Activated T-helper 9 cell treated with anti-CD3 and anti-CD28 coated beads, Interleukin-2, amount 50 U/mL, for 16 hours (primary cell): ENCODE measurements at places on chromosomes 5 and 9.

DNA sequence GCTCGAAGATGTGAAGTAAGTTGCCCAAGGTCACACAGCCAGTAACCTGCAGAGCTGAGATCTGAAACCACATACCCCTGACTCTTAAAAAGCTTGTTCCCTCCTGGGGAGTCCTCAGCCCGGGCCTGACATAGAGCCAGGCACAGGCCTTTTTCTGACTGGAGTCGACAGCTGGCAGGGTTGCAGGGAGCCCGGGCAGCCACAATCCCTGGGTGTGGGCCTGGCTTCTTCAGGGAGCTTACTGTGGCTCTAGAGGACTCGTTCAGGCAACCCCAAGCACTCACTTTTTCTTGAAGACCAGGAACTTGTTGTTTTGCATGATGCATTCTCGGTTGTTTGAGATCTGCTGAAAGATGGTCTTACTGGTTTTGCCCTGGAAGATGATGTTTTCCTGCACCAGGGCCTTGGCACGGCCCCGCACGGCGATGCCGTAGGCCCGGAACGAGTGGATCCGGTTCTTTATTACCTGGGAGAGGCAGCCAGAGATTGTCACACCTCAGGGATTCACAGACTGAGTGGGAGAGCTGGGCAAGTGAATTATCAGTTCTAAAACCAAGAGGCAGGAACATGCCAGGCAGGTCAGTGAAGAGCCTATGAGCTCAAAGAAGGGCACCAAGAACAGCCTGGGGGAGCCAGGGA is 30.0 kb downstream of the POLR1E start:
- no peak for DNase-seq

DNA sequence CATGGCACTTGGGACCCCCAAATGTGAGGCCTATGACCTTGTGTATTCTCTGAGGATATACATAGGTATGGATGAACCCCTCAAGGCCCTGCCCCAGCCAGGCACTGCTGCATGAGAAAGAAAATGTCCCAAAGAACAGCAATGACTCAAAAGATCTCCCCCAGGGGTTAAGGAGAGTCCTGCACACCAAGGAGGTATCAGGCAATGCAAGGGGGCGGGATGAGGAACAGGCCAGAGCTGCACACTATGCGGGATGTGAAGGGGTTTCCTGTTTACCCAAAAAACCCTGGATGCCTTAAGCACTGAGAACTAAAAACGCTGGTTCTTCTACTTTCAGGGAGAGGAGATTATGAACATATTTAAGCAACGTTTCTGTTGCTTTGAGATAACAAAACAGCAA is 3.4 kb downstream of the RAPGEF1 start:
- no peak for DNase-seq

DNA sequence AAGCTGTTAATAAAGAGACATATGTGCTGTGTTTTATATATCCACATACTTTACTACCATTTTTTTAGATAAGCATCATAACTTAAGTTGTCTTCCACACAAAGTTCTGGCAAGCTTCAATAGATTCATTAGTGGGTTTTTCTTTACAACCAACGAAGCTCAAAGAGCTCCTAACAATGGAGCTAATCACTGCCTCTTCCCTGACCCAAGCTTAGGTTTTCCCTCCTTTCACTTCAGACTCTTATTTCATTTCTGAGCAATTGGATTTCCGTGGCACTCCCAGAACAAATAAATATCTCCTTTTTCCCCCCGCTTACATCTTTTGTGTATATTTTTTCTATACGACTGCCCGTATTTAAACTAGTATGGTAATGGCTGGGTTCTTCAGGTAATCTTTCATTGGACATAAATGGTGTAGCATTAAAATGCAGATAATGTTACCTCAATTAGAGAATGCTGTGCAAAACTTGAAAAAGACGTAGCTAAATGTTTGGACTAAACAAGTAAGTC is 275.5 kb upstream of the TMEM161B start:
- DNase-seq, result no peak

DNA sequence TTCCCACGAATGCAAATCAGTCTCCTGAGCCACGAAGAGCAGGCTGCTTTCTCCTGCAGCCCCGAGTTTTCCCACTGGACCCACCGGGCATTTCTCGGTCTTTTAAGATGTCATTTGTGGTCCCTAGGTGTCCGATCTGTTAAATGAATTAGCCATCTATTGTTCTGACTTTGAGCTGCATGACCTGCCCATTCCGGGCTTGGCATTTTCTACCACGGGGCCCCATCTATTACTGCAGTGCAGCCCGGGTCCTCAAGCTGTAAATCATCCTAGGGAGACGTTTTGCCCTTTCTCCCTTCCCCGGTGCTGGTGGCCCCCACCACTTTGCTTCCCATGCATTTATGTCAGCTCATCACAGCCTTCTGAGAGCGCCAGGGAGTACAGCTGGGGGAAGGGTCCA is 405.4 kb downstream of the IRX1 start:
- DNase-seq, result no peak
